ENCODE measurements at places on chromosomes 2 and 18.

GRCh38 chr2:99644419-99644787 lies 154.6 kb upstream of the REV1 start:
- no peak for DNase-seq

DNA sequence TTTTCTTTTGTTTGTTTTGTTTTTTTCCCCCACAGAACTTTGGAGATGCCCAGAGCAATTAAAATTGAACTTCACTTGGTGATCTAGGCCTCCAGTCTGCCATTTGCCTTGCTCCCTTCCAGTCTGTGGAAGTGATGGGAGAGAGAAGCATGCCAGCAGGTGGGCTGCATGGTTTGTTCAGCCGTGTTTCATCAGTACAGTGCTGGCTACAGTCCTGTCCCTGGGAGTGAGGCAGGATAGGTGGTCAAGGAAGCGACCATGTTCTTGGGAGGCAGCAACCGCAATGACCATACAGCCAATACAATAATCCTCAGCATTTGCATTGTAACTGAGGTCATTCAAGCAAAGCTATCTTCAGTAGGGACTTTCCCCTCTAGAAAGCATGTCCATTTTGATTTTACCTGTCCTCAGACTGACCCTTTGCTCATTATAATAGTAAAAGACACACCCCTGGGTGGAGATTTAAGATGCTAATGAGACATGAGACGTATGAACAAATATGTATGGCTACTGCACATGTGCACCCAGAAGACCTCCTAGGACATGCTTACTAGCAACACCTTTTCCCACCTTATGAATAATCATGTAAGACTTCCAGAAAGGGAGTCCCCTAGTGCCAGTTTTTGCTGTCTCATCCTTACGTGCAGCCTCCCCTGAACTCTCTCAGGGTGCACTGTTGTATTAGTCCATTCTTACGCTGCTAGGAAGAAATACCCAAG lies 11.1 kb upstream of the LIPG start:
- no peak for DNase-seq

DNA sequence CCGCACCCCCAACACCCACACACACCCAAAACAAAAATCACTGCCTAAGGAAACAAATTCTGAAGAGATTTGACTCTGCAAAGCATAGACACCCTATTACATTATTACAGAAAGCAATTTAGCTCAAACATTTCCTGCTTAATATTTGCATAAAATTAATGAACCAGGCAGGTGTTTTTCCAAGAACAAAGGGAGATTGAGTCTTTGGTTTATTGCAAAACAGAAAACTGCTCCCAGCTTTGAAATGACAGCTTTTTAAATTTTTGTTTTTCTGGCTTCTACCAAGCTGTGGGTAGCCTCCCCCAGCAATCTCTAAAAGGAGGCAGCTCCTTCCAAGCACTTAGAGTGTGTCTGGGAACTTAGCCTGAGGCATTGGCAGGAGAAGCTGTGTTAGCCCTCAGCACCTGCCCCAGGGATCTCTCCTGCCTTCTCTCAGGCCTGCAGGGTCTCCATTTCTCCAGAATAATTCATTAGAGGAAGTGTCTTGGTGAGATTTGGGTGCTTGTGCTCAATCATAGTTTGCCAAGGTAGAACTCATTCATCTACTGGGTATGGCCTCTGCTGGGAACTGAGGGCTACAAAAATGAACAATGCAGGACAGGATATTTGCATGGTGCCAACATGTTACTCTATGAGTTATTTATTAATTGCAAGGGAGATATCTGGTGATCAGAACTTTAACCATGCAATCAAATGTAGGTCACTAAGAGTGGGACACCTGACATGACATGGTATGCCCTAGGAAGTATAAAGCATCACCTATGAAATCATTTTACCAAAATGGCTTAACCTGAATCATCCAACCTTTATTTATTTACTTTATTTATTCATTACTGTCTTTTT lies 58.7 kb downstream of the B3GNT2 start:
- no peak for DNase-seq

DNA sequence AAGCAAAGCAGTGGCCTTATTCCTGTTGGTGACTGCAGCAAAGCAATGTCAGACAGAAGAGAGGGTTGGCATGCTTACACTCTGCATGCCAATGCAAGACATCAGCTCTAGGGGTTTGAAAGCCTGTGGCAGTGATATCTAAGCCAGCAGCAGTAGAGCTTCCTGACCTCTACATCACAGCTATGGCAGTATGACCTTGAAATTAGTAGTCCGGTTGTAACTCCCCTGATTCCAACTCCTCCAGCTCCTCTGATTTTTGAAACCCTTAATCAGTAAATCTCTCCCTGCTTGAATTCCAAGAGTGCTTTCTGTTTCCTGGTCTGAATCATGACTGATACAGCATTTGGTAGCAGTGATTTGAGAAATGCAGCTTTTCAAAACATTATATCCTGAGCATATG lies 60.0 kb upstream of the LRP1B start:
- DNase-seq, result no peak

GRCh38 chr18:55302167-55302833 lies 285.7 kb downstream of the TCF4 start:
- DNase-seq, result no peak

DNA sequence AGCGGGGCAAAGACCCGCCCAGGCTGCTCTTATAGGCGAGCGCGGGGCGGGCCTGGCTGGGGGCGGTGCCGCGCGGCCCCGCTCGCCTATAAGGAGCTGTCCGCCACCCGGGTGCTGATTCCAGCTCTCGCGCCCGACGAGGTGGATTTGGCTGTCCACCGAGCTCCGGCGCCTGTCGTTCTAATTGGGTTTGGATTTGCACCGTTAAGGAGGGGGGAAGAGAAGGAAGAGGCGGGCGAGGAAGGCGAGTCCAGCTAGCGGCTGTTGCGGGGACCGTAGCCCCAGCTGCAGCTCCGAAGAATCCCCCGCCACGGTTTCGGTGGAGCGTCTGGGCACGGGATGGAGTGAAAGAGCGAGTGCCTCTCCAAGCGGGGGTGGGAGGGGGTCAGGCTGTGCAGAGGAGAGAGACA lies at the start of gene CNTNAP5:
Gene CNTNAP5 (plus strand): TSS at position 117 of the 410 bp plus-strand sequence. CDS start 364 bp downstream, outside the sequence.
- DNase-seq, result no peak

DNA sequence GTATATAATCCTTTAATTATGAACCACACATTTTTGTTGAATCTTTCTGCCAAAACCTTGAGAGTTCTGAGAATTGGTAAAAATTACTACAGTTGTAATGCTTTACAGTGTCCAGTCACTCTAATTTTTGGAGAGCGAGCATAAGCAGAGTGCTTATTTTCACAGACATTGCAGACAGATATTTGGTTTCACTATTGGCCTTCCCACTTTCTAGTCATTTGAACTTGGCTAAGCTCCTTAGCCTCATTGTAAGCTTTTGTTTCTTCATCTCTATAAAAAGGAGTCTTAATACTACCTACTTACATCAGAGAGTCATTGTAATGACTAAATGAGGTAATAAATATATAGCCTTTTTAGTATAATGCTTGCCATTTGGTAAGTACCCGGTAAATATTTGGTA lies 80.4 kb downstream of the LCLAT1 start:
- DNase-seq, result no peak

All from CD4-positive, alpha-beta T cell treated with Interleukin-10 for 1 hour (primary cell).